Stimulated activated CD8-positive, alpha-beta memory T cell treated with anti-CD3 and anti-CD28 coated beads, Interleukin-15, amount 100 ng/mL, for 4 hours (primary cell): ENCODE measurements at places on chromosomes 4 and X.

DNA sequence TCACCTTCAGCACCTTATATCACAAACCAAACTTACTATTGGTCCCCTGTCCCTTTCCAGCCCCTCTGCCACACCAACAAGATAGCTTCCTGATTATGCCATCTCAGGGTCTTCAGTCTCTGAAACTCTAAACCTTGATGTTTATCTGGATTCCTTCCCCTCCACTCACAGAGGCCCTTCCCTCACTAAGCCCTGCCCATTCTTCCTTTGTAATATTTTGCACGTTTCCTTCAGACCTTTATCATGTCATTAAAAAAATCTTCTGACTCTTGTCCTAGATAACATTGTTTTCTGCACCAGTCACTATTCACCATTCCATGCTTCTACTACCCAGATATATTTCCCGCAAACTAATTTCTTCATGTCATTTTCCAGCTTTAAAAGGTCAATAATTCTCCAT, 17.7 kb upstream of the CEP135 start:
- no peak for DNase-seq

GRCh38 chrX:44245733-44246132, 97.7 kb downstream of the EFHC2 start:
- no peak for DNase-seq

GRCh38 chr4:88549815-88550214, 26.2 kb upstream of the PYURF start:
- no peak for DNase-seq

GRCh38 chr4:2172161-2172560, 69.8 kb downstream of the HAUS3 start:
- DNase-seq, result no peak

DNA sequence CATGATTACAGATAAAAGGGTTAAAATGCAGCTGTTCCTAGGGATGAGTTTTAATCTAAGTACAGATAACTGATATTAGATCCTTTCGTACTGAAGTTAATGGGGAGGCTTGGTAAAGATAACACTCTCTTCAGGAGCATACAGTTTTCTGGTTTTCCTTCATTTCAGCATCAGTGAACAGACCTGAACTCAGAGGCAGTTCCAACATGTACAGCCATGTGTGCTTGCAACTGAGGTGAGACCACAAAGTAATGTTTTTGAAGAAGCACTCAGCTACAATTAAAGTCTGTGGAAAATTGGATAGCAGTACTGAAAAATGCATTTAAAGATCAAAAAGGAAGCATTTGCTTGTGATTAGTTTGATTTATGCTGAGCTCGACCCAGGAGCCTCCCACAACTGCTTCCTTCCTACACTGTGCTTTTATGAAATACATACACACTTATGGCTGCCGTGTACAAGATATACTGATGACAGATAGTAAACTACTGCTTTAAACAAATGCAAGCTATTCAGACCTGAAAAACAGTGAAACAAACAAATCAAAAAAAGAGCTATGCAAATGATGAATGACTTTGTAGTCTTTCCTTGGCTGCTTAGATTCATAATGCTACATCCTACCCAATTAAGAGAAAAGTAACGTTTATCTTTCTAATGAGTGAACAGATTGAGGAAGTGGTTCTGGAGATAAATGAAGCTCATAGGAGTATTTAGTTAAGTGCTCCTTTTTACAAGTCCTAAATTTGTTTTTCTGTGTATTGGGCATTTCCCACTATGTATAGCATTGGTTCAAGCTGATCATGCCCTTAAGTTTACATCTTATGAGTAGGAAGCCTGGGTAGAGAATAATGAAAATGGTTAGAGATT, 68.4 kb downstream of the PDLIM5 start:
- DNase-seq, result no peak

DNA sequence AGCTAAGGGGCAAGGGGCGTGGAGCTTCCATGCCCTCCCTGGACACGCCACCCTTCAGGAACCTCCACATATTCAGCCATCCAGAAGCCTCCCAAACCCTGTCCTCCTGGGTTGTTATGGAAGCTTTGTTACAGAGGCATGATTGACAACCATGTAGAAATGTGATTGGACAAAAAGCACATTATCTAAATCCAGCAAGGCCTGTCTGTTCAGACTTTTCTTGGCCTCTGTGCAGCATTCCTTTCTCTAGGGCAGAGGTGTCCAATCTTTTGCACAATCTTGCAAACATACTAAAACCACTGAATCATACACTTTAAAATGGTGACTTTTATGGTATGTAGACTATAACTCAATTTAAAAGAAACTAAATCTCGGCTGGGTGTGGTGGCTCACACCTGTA, 12.7 kb downstream of the STEEP1 start:
- DNase-seq, result no peak

- DNase-seq, result no peak
Measured at GRCh38 chr4:125123570-125124109, 191.1 kb upstream of the FAT4 start.

- no peak for DNase-seq
Measured at GRCh38 chr4:7298619-7299009, 106.3 kb downstream of the SORCS2 start.

- no peak for DNase-seq
Measured at GRCh38 chr4:7161721-7162214, 30.6 kb upstream of the SORCS2 start.

GRCh38 chr4:183409934-183410333, 34.5 kb upstream of the CDKN2AIP start:
- DNase-seq, result no peak

GRCh38 chrX:12352922-12353321, 214.6 kb downstream of the FRMPD4 start:
- DNase-seq, result no peak

- no peak for DNase-seq
Measured at GRCh38 chrX:119685225-119686066, 7.5 kb downstream of the SEPTIN6 start.

- no peak for DNase-seq
Measured at GRCh38 chrX:7272346-7272745, 124.4 kb upstream of the PUDP start.

- no peak for DNase-seq
Measured at GRCh38 chr4:2485956-2486355, 17.1 kb downstream of the RNF4 start.

GRCh38 chr4:123706973-123707372, 310.4 kb downstream of the SPRY1 start:
- DNase-seq, result no peak

GRCh38 chrX:104172121-104172520, 5.9 kb downstream of the FAM199X start:
- no peak for DNase-seq

GRCh38 chr4:15144249-15144966, 142.1 kb downstream of the CPEB2 start:
- no peak for DNase-seq

DNA sequence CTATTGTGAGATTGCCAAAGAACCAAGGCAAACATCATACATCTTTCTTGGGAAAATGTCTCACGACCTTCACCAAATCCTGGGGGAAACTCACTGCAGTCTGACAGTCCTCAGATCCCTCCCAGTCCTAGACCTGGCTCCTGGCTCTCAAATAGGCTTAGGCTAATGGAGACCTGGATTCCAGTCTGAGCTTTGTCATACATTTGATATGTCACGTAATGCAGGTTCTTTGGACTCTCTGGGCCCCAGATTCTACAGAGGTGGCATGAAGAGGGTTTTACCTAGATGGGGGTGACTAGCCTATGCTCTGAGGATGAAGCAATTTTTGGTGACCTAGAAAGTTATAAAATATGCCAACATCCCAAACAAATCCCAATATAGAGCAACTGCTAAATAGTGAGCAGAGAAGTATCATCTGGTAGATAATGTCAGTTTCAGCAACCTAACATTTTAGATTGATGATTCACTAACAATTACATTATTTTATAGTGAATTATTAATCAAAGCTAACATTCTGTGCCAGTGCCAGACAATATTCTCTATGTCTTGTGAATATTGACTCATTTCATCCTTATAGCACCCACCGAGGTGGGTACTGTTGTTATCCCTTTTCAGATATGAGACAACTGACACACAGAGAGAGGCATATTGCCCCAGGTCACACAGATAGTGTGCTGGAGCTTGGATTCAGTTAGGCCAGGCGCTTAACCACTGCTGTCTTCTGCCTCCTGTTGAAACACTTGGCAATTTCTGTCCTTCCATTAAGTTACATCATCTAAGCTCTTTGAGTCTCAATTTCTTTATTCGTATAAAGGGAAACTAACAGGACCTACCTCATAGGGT, 195.4 kb upstream of the MAMLD1 start:
- DNase-seq, result no peak

- DNase-seq, result no peak
Measured at GRCh38 chr4:149203256-149204001, 612.2 kb downstream of the IQCM start.

DNA sequence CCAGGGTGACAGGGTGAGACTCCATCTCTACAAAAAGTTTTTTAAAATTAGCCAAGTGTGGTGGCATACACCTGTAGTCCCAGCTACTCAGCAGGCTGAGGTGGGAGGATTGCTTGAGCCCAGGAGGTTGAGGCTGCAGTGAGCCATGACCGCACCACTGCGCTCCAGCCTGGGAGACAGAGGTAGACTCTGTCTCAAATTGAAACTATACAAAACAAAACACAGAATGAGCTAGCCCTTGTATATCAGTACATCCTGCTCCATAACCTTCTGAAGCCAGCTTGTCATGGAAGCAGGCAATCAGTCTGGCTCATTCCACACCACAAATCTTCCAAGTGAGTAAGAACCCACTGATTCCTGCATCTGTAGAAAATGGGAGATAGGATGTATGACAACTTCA, 49.0 kb downstream of the CD99L2 start:
- DNase-seq, result no peak

GRCh38 chr4:159289682-159290081, 186.8 kb downstream of the RAPGEF2 start:
- no peak for DNase-seq

DNA sequence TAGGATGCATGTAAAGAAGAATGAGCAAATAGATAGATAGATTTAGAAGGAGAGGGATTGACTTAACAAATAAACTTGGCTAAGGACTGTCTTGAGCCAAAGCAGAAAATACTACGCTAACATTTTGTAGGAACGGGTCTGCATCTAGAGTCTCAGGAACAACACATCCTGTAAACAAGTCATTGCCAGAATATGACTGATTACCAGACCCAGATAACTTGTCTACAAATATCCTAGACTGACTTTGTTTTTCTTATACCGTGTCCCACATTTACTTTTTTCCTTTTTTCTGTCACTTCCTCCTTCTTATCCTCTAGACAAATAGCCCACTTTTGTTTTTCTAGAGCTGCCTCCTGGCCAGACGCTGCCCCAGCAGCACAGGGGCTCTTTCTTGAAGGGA, 393.6 kb downstream of the PDGFC start:
- DNase-seq, result no peak

GRCh38 chr4:25103418-25103817, 56.8 kb downstream of the SEPSECS start:
- DNase-seq, result no peak

- DNase-seq, result no peak
Measured at GRCh38 chr4:5755679-5756078, 44.7 kb downstream of the EVC start.

GRCh38 chr4:21792736-21793135, 155.8 kb downstream of the KCNIP4 start:
- no peak for DNase-seq
